Stimulated activated naive CD8-positive, alpha-beta T cell treated with anti-CD3 and anti-CD28 coated beads, Interleukin-15, Interleukin-2, amounts not matched to agents 100 U/mL and 50 U/mL, for 24 hours (primary cell): ENCODE measurements at places on chromosomes 4 and X.

DNA sequence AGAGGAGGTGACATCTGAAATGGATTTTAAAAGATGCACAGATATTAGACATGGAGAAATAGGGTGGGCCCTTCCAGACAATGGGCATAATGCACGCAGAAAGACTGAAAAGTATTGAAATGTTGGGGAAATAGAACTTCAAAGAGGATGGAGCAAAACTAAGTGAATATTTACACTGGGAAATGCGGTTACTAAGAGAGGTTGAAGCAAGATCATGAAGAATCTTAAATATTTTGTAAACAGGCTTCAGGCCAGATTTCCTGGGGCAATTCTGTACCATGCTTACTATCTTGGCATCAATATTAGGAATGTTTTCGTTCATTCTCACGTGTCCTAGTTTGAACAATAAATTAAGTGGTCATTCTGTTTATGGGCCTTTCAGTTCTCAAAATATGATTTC, 216.3 kb downstream of the ADAMTS3 start:
- no peak for DNase-seq

DNA sequence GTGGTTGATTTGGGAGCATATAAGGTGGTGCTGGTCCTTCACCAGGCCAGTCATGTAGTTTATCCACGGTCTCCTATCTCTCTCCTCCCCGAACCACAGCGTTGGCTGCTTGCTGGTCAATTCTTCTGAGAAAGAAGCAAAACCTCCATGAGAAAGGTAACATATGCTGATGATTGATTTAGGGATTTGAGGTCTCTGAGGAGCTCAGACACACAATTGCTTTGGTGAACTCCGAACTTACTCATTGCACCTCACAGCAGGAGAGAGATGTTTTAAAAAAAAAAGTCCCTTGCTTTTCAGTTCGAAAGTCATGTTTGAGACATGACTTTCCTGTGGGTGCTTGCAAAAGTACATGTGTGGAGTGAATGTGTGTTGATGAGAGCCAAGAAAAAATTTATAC, 100.2 kb downstream of the TSPAN7 start:
- DNase-seq, result no peak

DNA sequence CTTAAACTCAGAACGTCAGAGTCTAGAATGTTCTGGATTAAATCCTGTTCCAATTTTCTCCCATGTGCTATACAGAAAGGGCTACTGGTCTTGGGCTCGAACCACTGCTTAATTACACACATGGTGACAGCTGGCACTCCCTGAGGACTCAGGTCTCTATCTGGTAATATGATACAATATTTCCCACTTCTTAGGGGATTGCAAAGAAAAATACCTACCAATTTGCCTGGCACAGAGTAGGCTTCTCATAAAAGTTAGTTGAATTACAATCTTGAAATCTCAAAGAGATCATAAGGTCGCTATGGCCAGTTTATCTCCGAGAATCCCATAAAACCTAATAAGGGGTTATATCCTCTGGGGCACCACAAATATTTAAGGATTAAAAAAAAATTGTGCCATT, 8.6 kb downstream of the GPM6B start:
- no peak for DNase-seq

- no peak for DNase-seq
Observed at GRCh38 chr4:3513807-3514206, 18.4 kb downstream of the LRPAP1 start.

- DNase-seq, result no peak
Observed at GRCh38 chr4:48254381-48255071, 15.1 kb downstream of the TEC start.

GRCh38 chrX:23383411-23383810, 48.8 kb downstream of the PTCHD1 start:
- DNase-seq, result no peak
